ENCODE measurements at places on chromosomes 7 and 10. TPM values are rescaled to one million over a fixed set of nuclear protein-coding genes. Genes with fewer than 3 reads are reported as not detected.

GRCh38 chr7:37570145-37570544, 113.4 kb upstream of the GPR141 start:
- DNase-seq, result no peak

DNA sequence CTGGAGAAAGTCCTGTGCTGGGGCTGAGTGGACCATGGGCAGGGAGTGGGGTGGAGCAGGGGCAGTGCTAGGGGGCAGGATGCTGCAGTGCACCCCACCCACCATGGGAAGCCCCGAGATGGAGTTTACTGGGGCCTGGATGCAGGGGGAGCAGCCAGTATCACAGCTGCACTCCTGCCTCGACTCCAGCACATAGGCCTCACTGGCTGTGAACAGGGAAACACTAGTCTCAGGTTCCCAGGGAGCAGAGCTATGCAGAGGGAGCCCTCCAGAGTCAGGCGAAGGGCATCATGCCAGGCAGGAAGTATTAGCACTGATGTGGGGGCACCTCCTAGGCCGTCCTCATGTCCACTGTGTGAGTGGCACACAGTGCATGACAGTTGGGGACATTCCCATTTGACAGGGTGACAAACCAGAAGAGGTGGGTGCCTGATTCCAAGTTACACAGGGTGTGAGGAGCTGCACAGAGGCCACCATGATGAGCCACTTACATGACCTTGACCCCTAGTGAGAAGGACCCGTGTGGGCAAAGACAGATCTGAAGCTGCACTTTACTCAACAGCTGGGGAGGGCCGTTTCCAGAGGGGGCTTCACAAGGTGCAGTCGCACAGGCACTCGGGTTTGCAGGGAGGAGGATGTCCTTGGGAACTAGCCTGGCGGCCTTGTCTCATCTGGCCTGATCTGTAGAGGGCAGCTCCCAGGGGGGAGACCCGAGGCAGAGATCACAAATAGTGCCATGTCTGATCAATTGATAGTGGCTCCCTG, 69.9 kb upstream of the LRRC4 start:
- DNase-seq, result no peak

GRCh38 chr10:99368646-99369045, 39.5 kb downstream of the CNNM1 start:
- no peak for DNase-seq

- DNase-seq, result no peak
Measured at GRCh38 chr10:1309617-1310270, 253.6 kb downstream of the WDR37 start.

GRCh38 chr7:30564243-30564892, 30.3 kb upstream of the GARS1 start:
- DNase-seq, result peak; percentile 65

DNA sequence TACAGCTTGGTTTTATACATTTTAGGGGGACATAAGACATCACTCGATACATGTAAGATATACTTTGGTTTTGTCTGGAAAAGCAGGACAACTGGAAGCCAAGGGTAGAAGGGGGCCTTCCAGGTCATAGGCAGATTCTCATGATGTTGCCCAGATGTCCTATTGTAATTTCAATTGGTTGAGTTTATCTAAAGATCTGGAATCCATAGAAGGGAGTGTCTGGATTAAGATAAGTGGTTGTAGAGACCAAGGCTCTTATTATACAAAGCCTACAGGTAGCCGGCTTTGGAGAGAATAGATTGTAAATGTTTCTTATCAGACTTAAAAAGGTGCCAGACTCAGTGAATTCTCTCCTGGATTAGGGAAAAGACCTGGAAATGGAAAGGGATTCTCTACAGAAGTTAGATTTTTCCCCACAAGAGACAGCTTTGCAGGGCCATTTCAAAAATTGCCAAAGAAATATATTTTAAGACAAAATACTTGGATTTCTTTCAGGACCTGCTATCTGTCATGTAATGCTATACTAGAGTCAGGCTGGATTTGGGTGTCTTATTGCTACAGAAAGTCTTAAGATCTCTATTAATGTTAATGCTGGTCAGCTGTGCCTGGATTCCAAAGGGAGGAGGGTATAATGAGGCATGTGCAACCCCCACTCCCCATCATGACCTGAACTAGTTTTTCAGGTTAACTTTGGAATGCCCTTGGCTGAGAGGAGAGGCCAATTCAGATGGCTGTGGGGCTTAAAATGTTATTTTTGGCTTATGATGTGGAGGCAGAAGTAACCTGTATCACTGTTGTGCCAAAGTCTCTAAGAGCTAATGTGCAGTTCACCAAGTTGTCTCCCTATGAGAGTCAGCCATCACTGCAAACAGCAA, 511.1 kb upstream of the C7orf33 start:
- no peak for DNase-seq

- DNase-seq, result no peak
Measured at GRCh38 chr10:93208717-93209464, 135.2 kb downstream of the CYP26A1 start.

- no peak for DNase-seq
Measured at GRCh38 chr7:144622745-144623144, 213.1 kb downstream of the TPK1 start.

DNA sequence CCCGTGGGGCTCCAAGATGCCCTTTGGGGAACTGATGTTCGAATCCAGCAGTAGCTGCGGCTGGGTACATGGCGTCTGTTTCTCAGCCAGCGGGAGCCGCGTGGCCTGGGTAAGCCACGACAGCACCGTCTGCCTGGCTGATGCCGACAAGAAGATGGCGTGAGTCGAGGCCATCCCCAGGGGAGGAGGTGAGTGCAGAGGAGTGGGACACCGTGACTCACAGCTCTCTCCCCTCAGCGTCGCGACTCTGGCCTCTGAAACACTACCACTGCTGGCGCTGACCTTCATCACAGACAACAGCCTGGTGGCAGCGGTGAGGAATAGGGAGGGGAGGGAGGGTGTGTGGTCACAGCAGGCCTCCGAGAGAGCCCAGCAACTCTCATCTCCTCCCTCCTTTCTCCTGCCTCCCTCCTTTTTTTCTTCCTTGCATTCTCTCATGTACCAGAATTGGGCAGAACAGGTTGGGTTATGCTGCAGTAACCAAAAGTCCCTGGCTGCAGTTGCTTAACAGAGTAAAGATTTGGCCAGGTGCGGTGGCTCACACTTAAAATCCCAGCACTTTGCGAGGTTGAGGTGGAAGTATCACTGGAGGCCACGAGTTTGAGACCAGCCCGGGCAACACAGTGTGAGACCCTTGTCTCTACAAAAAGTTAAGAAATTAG, 16.5 kb downstream of the ARPC1B start:
- DNase-seq, result no peak

GRCh38 chr7:42278344-42278743, 41.3 kb upstream of the GLI3 start:
- DNase-seq, result no peak

Gene NAT16
- total RNA-seq, result not detected

Gene NEUROG3
- not detected for total RNA-seq

Gene GAD2
- total RNA-seq, result not detected

Gene CYCS
- total RNA-seq, result 280 TPM
